ENCODE measurements at places on chromosomes 4 and X. TPM values are rescaled to one million over a fixed set of nuclear protein-coding genes. Genes with fewer than 3 reads are reported as not detected.

The FATE1 gene
- not detected for total RNA-seq

GRCh38 chrX:57289089-57289488 is 2.6 kb downstream of the FAAH2 start:
- peaks cover 11% of the 10 kb centered on the region for H3K36me3 ChIP-seq
- H3K27ac ChIP-seq, result no peak overlapping the region
- H3K4me3 ChIP-seq, result no peak overlapping the region
- no peaks in the 10 kb centered on the region for H3K27me3 ChIP-seq
- H3K4me1 ChIP-seq, result peaks cover 8% of the 10 kb centered on the region

DNA sequence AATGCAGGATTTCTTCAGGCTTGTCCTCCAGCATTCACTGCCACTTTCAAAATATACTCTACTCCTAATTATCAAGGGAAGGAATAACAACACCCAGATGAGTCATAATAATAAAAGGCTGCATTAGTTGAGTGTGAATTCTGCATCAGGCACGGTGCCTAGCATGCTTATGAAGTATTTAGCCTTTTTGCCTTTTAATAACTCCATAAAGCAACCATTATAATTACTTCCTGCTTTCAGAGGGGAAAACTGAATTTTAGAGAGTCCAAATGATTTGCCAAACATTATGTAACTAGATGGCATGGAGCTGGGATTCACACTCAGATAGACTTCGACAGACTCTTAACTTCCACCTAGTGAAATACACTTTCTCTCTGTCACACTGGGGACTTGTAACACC is 2365.5 kb downstream of the PCDH7 start:
- H3K36me3 ChIP-seq, result no peaks in the 10 kb centered on the region
- no peak for DNase-seq
- no peaks in the 10 kb centered on the region for H3K27me3 ChIP-seq
- peaks cover 5% of the 10 kb centered on the region for H3K4me1 ChIP-seq

DNA sequence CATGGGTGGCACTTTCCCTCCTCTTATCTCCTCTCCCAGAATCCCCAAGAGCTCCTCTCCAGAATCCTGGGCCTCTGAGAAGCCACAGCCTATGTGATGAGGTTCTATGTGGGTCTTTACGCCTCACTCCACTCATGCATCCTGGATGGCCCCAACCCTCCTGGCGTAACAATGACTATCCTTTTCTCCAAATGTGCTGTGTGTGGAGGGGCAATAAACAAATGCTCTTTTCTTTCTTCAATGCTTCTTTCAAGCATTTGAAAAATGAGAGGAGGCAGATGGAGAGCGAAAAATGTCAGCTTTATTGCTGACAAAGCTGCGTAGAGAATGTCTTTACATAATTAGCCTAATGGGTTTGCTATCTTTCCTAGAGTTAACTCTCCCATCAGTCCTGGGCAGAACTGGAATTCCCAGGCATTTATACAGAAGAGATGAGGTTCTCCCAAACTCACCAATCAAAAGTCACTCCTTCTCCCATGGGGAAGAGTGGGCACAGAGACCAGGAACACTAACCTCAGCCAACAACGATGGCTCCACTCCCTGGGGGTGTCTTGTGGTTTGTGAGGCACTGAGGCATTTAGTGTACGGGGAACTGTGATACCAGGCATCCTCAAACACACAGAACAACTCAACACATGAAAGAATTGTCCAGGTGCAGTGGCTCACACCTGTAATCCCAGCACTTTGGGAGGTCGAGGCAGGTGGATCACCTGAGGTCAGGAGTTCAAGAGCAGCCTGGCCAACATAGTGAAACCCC is 118.9 kb upstream of the SLC34A2 start:
- no peaks in the 10 kb centered on the region for H3K36me3 ChIP-seq
- peaks cover 27% of the 10 kb centered on the region for H3K4me1 ChIP-seq
- peaks cover 55% of the 10 kb centered on the region for H3K27me3 ChIP-seq
- H3K27ac ChIP-seq, result no peak overlapping the region
- no peak for DNase-seq

The SLC25A14 gene
- 16.1 TPM for total RNA-seq

The CNGA1 gene
- 1.1 TPM for total RNA-seq

- no peak overlapping the region for H3K27ac ChIP-seq
- no peaks in the 10 kb centered on the region for H3K4me1 ChIP-seq
Observed at GRCh38 chr4:122531514-122531913, 75.0 kb upstream of the IL2 start.

The GALNTL6 gene
- 0.24 TPM for total RNA-seq

The GPR34 gene
- total RNA-seq, result not detected

DNA sequence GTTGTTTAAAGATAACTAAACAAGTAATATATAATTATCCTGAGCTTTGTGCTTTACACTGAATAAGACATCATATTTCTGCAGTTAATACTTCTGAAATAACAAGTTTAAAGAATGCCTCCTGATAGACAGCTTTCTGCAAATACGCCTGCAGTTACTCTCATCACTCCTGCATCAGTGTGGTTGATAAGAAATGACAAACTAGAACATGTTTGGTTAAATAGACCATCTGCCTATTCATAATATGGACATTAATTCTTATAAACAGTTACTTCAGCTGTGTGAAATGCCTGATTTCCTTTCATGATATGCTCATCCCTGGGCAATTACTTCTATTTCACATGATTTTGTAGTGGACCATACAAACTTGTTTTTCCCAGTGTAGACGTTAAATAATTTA is 7.0 kb upstream of the TENM3 start:
- no peaks in the 10 kb centered on the region for H3K27me3 ChIP-seq
- no peak overlapping the region for H3K27ac ChIP-seq
- H3K4me3 ChIP-seq, result no peak overlapping the region
- H3K4me1 ChIP-seq, result peaks cover 42% of the 10 kb centered on the region

GRCh38 chr4:56731857-56732256 is 50.8 kb upstream of the HOPX start:
- H3K36me3 ChIP-seq, result no peaks in the 10 kb centered on the region
- no peak overlapping the region for H3K4me3 ChIP-seq
- no peak overlapping the region for H3K27ac ChIP-seq

GRCh38 chrX:68846536-68846935 is 17.7 kb downstream of the EFNB1 start:
- peak; percentile 72 for DNase-seq
- H3K27ac ChIP-seq, result no peak overlapping the region
- H3K27me3 ChIP-seq, result peaks cover 24% of the 10 kb centered on the region
- no peaks in the 10 kb centered on the region for H3K36me3 ChIP-seq

DNA sequence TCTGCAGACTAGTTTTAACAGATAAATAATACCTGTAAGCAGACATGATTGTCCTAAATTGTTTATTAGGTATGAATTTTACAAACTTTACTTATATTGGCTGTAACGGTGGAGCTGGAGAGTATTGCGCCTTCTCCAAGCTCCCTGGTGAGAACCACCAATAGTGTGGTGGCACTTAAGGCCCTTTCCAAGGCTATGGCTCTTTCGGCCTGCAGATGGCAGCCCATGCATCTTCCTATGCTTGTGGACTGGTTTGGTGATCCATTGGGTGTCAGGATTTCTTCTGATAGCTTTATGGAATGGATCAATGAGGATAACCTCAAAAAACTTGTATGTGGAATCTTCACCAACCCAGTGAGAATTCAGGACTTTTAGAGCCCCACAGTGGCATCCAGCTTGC is 7.8 kb downstream of the LARP1B start:
- DNase-seq, result peak; percentile 37
- no peak overlapping the region for H3K4me3 ChIP-seq
- peaks cover 12% of the 10 kb centered on the region for H3K4me1 ChIP-seq
- H3K27ac ChIP-seq, result no peak overlapping the region
- H3K36me3 ChIP-seq, result no peaks in the 10 kb centered on the region

The CDX4 gene
- 5.2 TPM for total RNA-seq

DNA sequence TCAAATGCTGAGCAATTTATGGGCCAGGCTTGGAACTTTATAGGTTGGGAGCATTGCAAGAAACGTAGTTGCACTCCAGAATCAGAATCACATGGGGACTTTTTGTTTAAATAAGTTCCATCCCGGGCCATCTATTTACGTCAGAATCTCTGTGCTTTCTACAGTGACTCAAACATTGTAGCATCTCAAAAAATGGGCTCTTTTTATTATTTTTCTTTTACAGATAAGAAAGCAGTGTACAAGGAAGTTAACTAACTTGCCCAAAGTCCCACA is 10.2 kb downstream of the CC2D2A start:
- peak overlapping the region; percentile 82 for H3K4me3 ChIP-seq
- H3K4me1 ChIP-seq, result peaks cover 13% of the 10 kb centered on the region
- DNase-seq, result no peak
- H3K27me3 ChIP-seq, result no peaks in the 10 kb centered on the region
- peaks cover 16% of the 10 kb centered on the region for H3K36me3 ChIP-seq

DNA sequence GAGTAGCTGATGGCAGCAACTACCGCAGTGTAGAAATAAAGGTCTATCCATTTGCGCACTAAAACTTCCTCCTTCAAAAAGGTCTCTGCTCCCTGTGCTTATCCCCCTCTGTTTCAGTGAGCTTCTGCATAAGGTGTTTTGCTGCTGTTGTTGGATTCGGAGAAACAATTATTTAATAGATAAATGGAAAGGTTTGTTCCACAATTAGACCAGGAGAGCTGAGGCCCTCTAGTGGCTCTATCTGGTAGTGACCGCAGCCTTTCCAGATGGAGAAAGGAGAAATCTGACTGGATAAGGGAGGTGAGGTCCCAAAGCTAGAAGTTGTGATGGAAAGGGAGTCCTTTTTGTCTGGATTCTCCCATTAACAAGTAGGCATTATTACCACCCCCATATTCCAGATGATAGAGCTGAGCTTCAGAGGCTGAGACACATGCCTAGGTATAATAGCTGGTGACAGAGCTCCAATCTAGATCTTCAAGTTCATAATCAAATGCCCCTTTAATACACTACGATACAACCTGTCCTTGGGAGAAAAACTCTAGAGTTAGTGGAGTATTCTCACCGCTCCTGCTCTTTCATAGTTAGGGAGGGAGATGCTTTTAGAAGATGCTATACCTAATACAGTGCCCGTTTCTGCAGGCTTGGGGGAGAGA is 5.1 kb upstream of the GABRQ start:
- peaks cover 9% of the 10 kb centered on the region for H3K27me3 ChIP-seq
- peaks cover 12% of the 10 kb centered on the region for H3K4me1 ChIP-seq
- H3K36me3 ChIP-seq, result no peaks in the 10 kb centered on the region
- H3K27ac ChIP-seq, result no peak overlapping the region
- DNase-seq, result peak; percentile 62

DNA sequence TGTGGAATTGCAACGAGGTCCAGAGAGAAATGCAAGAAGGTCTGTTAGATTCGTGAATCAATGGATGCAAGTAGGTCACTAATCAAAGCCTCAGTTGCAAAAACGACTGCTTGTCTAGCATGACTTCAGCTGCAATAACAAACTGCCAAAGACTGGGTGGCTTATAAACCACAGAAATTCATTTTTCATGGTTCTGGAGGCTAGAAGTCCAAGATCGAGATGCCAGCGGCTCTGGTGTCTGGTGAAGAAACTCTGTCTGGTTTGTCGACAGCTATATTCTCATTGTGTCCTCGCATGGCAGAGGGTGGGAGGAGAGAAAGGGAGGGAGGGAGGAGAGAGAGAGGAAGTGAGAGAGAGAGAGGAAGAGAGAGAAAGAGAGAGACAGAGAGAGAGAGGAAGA is 114.7 kb downstream of the MXRA5 start:
- H3K36me3 ChIP-seq, result no peaks in the 10 kb centered on the region
- H3K27me3 ChIP-seq, result no peaks in the 10 kb centered on the region
- H3K27ac ChIP-seq, result no peak overlapping the region
- DNase-seq, result no peak

Data from WTC11 (cell line).